ENCODE measurements at places on chromosomes 4 and X. TPM values are rescaled to one million over a fixed set of nuclear protein-coding genes. Genes with fewer than 3 reads are reported as not detected.

The KLB gene
- not detected for total RNA-seq

The RAP2C gene
- 20.1 TPM for total RNA-seq

The ASB12 gene
- total RNA-seq, result not detected

DNA sequence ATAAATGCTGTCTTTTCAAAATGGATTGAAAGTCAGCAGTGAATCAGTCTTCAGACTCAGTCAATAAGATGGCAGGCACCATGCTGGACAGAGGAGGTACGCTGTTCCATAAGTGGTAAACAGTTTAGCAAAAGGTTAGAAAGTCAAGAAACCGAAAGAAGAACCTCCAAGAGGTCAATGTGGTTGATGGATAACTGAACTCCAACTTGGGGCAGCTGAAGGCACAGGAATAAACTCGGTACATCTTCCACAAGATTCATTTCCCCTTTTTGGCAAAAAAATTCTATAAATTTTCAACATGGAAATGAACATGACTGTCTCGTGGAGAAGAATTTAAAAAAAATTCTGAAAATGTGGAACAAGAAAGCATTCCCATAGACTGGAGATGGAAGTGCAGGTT, 18.4 kb upstream of the SEL1L3 start:
- DNase-seq, result no peak

DNA sequence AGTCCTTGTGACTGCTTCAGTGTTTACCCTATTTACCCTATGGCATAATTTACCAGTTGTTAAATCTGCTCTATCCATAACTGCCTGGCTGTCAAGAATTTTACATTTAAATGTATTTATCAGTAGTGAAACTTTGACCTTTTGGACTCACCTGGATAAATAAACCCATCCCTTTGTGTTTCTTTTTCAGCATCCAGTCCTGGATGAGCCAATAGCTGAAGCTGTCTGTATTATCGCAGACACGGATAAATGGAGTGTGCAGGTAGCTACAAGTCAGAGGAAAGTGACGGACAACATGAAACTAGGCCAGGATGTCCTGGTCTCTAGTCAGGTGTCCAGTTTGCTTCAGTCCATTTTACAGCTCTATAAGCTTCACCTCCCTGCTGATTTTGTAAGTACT, 122.4 kb downstream of the FNIP2 start:
- no peak for DNase-seq

GRCh38 chrX:47178337-47178736, 15.3 kb upstream of the UBA1 start:
- DNase-seq, result no peak

DNA sequence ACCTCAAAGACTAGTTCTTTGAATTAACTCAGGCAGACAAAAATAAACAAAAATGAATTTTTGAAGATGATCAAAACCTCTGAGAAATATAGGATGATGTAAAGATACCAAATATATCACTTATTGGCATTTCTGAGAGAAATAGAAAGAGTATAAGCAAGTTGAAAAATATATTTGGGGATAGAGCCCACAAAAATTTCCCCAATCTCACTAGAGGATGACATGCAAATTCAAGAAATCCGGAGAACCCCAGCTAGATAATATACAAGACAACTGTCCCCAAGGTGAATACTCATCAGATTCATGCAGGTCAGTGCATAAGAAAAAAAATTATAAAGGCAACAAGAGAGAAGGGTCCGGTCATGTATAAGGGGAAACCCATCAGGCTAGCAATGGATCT, 129.1 kb downstream of the CXXC4 start:
- DNase-seq, result no peak

DNA sequence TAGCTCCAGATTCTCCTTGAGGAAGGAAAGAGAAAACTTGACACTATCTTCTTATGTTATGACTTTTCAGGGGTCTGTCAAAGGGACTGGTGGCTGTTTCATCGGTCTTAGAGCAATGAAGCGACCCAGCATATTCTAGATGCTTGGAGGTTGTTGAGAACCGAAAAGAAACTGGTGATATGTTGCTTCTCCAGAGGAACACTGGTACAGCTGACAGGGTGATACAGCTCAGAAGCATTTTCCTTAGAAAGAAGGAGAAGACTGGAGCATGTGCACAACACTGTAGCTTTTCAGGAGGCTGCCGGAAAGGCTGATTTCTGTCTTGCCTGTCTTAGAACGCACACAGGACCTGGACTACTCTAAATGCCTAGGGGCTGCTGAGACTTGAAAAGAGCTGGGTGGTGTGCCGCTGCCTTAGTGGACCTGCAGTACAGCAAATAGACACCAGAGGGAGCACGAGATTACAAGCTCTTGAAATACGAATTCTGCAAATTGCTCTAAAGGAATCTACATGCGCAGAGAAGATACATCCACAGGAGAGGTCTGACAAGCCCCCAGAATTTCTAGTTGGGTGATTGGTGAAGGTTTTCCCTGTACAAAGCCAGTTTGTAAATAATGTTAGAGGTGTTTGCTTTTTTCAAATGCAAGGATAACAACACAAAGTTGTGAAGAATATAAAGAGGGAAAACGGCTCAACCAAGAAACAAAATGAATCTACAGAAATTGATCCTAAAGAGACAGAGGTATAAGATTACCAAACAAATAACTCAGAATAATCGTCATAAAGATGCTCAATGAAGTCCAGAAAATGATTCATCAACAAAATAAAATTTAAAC, 223.1 kb upstream of the DMD start:
- DNase-seq, result peak; percentile 39

GRCh38 chrX:154310616-154311536, 15.3 kb downstream of the TKTL1 start:
- DNase-seq, result no peak

DNA sequence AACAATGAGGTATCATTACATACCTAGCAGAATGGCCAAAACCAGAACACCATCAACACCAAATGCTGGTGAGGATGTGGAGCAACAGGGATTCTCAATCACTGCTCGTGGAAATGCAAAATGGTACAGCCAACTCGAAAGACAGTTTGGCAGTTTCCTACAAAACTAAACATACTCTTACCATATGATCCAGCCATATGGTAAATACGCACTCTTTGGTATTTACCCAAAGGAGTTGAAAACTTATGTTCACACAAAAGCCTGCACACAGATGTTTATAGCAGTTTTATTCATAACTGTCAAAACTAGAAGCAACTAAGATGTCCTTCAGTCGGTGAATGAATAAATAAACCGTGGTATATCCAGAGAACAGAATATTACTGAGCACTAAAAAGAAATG, 7.8 kb downstream of the CASP3 start:
- no peak for DNase-seq

- DNase-seq, result no peak
Measured at GRCh38 chr4:127000110-127000509, 632.6 kb upstream of the INTU start.

DNA sequence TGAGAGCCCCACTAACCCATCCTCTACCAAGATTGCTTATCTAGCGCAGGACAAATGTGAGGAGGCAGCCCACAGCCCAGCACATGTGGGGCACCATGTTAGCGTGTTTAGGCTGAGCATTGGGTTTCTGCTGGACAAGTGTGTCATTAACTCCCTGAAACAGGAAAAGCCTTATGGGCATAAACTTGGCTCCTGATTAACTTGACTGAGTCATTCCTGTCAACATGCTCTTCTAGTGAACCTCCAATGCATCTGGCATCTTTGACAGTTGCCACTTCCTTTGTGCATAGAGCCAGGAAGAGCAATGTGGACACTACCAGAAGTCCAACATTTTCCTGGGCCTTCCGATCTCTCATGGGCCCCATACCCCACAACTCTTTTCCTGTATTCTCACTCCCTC, 2.5 kb downstream of the SPIN2A start:
- DNase-seq, result no peak

All from LHCN-M2 (cell line).